Activated T-cell treated with anti-CD3 and anti-CD28 coated beads, Interleukin-2, amount 50 U/mL, for 48 hours (primary cell): ENCODE measurements at places on chromosomes 2 and 18.

- no peak for DNase-seq
Observed at GRCh38 chr2:9644603-9645002, 13.8 kb upstream of the YWHAQ start.

- no peak for DNase-seq
Observed at GRCh38 chr2:216698895-216699294, 3.5 kb upstream of the IGFBP5 start.

- DNase-seq, result no peak
Observed at GRCh38 chr2:149765636-149766035, 178.1 kb upstream of the MMADHC start.

DNA sequence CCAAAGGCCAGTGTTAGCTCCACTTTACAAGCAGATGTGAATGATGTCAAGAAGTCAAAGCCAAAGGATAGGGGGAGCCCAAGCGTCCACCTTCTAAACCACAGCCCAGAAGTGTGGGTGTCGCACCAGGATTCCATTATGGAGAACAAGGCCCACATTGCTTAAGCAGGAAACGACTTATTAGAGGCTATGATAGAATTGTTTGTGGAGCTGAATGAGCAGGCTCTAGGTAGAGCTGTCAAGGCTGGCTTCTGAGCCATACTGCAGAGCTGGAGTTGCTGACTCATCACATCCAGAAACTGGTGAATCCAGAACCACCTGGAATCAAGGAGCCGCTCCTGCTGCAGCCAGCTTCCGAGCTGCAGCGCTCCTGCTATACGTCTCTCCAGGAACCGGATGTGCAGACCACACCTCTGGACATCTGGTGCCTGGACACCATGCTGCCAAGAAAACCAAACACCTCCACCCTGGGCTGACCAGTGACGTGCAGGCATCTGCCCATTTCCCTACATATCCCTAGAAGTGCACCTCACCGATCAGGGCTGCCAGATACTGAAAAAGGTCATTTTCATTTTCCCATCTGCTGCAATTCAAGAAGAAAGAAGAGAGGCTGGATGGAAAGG lies 6.2 kb upstream of the TWIST2 start:
- no peak for DNase-seq
